Stimulated activated CD8-positive, alpha-beta memory T cell treated with anti-CD3 and anti-CD28 coated beads, Interleukin-4, amount 100 ng/mL, for 1 hour (primary cell): ENCODE measurements at places on chromosomes 12 and 14.
A peak's percentile ranks its signal among the peaks of the same experiment; 100 is the strongest.

GRCh38 chr14:104116288-104116755 is 22.1 kb upstream of the KIF26A start:
- no peak for DNase-seq

GRCh38 chr12:106527356-106527755 is 55.4 kb upstream of the RFX4 start:
- DNase-seq, result no peak

- no peak for DNase-seq
Observed at GRCh38 chr12:116876151-116876869, 4.9 kb downstream of the HRK start.

GRCh38 chr14:87152693-87153092 is 840.3 kb downstream of the GALC start:
- no peak for DNase-seq

DNA sequence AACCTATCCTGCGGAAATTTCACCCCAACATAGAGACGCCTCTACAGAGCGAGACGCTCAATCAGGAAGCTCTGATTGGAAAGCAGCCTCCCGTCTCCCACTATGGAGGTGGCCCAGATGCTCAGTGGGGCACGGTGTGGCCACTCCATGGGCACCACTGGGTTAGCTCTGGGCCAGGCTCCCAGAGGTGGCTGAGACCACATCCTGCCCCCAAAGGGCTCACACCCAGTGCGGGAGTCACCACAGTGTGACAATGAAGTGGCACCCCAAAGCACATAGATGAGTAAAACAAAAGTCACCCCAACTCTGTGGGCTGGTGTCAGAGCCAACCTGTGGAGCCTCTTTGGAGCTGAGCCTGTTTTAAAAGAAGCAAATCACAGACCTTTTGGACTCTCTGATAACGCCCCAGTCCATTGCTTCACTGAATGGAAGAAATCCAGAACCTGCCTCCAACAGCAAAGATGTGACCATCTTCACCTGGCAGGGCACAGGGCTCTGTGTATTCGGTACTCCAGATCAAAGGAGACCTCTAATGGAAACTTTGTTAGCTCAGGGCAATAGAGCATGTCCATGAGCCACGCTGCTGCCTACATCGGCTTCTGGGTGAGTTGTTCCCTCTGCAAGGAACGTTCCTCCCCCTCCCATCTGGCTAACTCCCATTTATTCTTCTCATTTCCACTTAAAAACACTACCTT is 19.6 kb downstream of the CLMN start:
- no peak for DNase-seq

- no peak for DNase-seq
Observed at GRCh38 chr14:89447182-89447944, 30.3 kb upstream of the FOXN3 start.

- DNase-seq, result no peak
Observed at GRCh38 chr12:128807161-128807724, 16.5 kb downstream of the SLC15A4 start.

- no peak for DNase-seq
Observed at GRCh38 chr12:94848966-94849365, 154.5 kb downstream of the NDUFA12 start.

DNA sequence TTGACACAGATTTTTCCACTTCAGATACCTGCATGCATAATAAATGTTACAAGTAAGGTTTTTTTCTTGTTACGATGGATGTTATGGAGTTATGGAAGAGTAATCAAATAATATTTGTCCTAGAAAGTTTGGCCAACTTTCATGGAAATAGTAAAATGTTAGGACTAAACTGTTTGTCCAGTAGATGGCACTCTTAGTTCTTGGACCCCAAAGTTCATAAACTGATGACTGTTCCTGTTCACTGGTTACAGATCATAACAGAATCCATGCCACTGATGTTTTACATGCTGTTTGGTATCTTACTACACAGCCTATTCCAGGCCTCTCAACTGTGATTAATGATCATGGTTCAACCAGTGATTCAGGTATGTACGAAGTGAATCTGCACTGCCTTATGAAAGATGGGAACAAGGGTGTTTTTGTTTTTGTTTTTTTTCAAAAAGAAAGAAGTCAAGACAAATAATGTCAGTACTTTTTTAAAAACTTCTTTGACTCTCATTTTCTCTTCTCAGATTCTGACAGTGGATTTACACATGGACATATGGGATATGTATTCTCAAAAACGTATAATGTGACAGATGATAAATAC is 48.8 kb upstream of the SLCO1C1 start:
- no peak for DNase-seq

- DNase-seq, result no peak
Observed at GRCh38 chr12:1533205-1533601, 61.2 kb downstream of the FBXL14 start.

GRCh38 chr12:49954863-49955830 is 4.6 kb downstream of the AQP2 start:
- DNase-seq, result no peak

DNA sequence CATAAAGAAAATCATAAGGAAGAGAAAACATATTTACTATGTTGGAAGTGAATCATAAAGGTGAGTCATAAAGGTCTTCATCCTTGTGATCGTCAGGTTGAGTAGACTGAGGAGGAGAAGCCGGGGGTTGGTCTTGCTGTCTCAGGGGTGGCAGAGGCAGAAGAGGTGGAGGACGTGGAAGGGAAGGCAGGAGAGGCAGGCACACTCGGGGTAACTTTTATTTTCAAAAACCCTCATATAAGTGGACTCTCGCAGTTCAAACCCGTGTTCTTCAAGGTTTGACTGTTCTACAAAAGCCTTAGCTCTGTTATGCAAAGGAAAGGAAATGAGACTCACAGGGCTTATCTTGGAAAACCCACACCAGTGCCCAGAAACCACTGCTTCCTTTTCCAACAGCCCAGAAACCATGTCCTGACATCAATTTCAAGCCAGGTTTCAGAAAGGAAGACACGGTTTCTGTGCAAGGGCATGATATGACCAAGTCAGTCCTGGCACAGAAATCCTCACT is 14.0 kb downstream of the SMCO2 start:
- DNase-seq, result no peak

DNA sequence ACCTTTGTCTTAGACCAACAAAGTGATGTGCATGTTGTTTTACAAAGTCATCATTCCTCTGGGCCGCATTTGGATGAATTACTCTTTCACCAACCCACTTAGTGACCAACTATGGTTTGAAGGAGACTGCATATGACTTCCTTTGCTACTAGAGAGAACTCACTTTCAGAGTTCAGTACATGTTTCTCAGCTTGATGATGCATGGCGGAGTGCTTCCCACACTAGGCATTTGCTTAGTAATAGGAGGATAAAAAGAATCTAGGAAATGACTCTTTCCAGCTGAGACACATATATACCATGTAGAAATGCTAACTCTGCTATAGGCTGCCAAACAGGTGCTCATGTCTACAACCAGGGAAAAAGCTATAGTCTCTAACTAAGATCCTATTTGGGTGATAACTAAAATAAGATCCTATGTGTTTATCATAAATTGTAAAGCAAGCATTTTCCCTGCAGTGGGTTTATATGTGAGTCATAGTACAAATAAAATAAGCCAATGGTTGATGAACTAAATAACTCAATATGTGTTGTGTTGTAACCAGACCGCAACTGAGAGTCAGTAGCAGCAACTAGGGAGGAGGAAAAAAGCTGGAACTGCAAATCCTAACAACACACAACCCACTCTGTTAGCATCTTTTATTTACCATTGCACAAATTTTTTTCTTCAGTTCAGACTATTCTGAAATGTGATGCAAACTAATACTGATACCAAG is 87.2 kb downstream of the TSPAN8 start:
- no peak for DNase-seq

- DNase-seq, result no peak
Observed at GRCh38 chr12:40063414-40063813, 42.5 kb downstream of the SLC2A13 start.

GRCh38 chr12:1690578-1691122 is at the start of gene ADIPOR2:
TSS of gene ADIPOR2 (plus strand) at chr12:1691070. CDS start at chr12:1754344, 63,274 bp downstream.
- peak; percentile 90 for DNase-seq

- no peak for DNase-seq
Observed at GRCh38 chr12:23066095-23066494, 441.1 kb downstream of the ETNK1 start.
